ENCODE measurements at places on chromosomes 12 and 14.

GRCh38 chr12:132734206-132734605, 23.6 kb downstream of the PGAM5 start:
- DNase-seq: no peak

GRCh38 chr12:90024262-90024661, 315.6 kb upstream of the ATP2B1 start:
- DNase-seq: no peak

- DNase-seq: no peak
Observed at GRCh38 chr12:106954462-106955376, 988 bp upstream of the TMEM263 start.

- DNase-seq: no peak
Observed at GRCh38 chr12:132004946-132005345, 55.2 kb downstream of the EP400 start.

DNA sequence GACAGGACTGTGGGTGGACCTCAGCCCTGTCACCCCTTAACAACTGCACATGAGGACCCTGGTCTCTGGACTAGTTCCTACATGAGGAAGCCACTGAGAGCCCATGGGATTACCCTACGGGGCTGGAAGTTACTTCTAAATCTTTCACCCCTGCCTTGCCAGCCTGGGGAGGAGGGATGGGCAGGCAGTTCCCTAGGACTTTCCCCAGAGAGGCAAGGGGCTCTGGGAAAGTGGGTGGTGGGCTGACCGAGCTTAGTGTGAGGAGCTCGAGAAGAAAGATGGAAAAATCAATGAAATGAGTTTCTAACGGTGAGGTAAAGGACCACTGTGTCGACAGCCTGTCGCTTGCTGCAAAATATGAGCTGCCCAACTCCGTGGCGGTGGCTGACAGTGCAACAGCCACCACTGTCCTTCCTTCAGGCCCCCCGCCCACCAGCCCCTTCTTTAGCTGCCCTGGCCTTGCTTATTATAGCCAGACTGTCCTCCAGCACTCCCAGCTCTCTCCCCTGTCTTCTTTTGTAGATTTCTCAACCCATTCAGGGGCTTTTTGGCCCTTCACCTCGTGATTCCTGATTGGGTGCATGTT, 5.0 kb downstream of the ZFHX2 start:
- no peak for DNase-seq

GRCh38 chr12:560691-561390, 101.1 kb downstream of the B4GALNT3 start:
- no peak for DNase-seq

GRCh38 chr12:31496257-31496656, 94.7 kb downstream of the DENND5B start:
- DNase-seq: no peak

GRCh38 chr12:69468237-69469026, 1.8 kb upstream of the FRS2 start:
- no peak for DNase-seq
